ENCODE measurements at places on chromosomes 11 and 22.
A peak's percentile ranks its signal among the peaks of the same experiment; 100 is the strongest.

- no peak for DNase-seq
- H3K4me3 ChIP-seq: no peak overlapping the region
- peaks cover 21% of the 10 kb centered on the region for H3K27me3 ChIP-seq
- no peaks in the 10 kb centered on the region for H3K36me3 ChIP-seq
- no peak overlapping the region for H3K27ac ChIP-seq
- H3K4me1 ChIP-seq: no peaks in the 10 kb centered on the region
Measured at GRCh38 chr11:69159150-69159852, 3.6 kb downstream of the SMIM38 start.

- no peaks in the 10 kb centered on the region for H3K36me3 ChIP-seq
- H3K27ac ChIP-seq: no peak overlapping the region
- H3K27me3 ChIP-seq: no peaks in the 10 kb centered on the region
- no peak for DNase-seq
Measured at GRCh38 chr11:8092587-8093424, 11.8 kb downstream of the TUB start.

DNA sequence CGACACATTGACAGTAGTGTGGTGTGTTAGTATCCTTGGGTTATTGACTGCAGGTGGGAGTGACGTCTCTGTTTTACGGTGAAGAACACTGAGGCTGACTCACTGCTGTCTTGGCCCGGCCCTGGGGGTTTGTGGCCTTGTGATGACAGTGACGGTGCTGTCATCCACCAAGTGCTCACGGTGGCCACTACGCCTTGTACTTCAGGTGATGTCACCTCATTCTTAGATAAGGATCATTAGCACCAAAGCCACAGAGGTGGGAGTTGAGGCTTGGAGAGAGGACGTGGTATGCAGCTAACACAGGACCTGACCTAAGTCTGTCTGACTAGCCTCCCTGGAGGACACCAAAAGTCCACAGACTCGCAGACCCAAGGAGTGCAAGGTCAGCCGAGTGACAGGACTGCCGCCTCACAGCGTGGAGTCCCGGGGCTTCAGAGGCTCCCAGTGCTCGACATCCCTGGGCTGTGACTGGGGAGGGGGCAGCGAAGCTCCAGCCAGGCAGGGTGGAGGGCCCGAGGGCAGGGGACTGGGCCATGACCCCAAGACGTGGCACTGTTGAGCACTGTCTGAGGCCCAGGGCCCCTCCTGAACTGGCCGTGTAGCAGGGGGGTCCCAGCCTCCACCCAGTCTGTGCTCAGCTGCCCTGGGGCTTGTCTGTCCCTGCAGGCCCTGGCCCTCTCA lies 56.5 kb downstream of the NAT10 start:
- H3K36me3 ChIP-seq: no peaks in the 10 kb centered on the region
- no peak overlapping the region for H3K4me3 ChIP-seq
- H3K27ac ChIP-seq: no peak overlapping the region
- H3K4me1 ChIP-seq: peaks cover 7% of the 10 kb centered on the region
- peaks cover under 1% of the 10 kb centered on the region for H3K27me3 ChIP-seq
- no peak for DNase-seq

DNA sequence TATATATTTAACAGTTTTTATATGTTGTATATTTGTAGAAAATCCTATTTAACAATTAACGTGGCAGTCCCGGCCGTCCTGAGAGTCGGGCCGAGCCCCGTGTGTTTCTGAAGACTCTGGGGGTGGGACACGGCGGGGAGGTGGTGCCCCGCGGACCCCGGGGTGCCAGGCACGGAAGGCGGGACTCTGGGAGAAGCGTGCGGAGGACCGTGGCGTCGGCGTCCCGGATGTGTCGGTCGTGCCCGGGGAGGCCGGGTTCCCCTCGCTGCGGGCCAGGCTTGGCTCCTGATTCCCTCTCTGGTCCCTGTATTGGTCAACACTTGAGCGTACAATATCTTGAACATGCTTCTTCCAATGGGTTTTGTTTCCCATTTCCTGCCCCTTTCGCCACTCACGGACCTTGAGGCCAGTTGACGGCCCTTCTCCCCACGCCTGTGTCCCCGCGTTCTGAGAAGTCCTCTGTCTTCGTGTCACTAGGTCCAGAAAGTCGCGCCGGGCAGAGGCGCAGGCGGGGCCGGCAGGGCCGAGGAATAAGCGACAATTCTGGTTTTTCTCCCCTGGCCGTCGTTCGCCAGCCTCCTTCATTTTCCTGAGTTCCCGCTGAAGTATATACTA lies 1076.7 kb downstream of the BRD1 start:
- no peak overlapping the region for H3K27ac ChIP-seq
- no peaks in the 10 kb centered on the region for H3K36me3 ChIP-seq
- H3K4me3 ChIP-seq: no peak overlapping the region
- H3K27me3 ChIP-seq: no peaks in the 10 kb centered on the region
- DNase-seq: no peak
- H3K4me1 ChIP-seq: no peaks in the 10 kb centered on the region

GRCh38 chr11:68038718-68039525 lies at the start of gene TCIRG1:
TSS of gene TCIRG1 (plus strand) at chr11:68039025. CDS start at chr11:68041272, 2,247 bp downstream.
- peak within 1 kb of the TSS; percentile 98 for H3K27ac ChIP-seq
- peaks cover 34% of the 10 kb centered on the region for H3K4me1 ChIP-seq
- peaks cover 24% of the 10 kb centered on the region for H3K36me3 ChIP-seq
- DNase-seq: peak; percentile 26
- peak within 1 kb of the TSS; percentile 96 for H3K4me3 ChIP-seq
- no peaks in the 10 kb centered on the region for H3K27me3 ChIP-seq

DNA sequence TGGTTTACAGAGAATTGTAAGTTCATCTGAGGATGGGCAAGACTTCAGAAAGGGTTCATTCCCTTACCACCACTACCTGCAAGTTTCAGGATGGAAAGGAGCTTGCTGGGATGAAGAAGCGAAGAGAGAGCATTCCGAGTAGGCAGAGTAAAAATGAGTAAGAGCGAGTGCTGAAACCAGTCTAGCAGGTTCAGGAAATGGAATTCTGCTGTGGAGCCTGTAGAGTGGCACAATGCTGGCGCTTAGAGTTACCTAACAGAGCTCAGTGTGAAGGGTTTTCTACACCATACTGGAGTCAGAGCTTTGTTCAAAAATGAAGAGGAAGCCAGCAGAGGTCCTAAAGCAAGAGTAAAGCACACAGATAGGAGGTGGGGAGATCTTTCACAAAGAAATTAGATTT lies 179.2 kb upstream of the ZC3H12C start:
- H3K4me3 ChIP-seq: no peak overlapping the region
- no peak for DNase-seq
- H3K27ac ChIP-seq: no peak overlapping the region
- H3K4me1 ChIP-seq: no peaks in the 10 kb centered on the region

- no peaks in the 10 kb centered on the region for H3K36me3 ChIP-seq
- no peak for DNase-seq
- peaks cover 11% of the 10 kb centered on the region for H3K27me3 ChIP-seq
- no peak overlapping the region for H3K4me3 ChIP-seq
- no peak overlapping the region for H3K27ac ChIP-seq
Measured at GRCh38 chr11:27898166-27898565, 197.9 kb upstream of the BDNF start.

DNA sequence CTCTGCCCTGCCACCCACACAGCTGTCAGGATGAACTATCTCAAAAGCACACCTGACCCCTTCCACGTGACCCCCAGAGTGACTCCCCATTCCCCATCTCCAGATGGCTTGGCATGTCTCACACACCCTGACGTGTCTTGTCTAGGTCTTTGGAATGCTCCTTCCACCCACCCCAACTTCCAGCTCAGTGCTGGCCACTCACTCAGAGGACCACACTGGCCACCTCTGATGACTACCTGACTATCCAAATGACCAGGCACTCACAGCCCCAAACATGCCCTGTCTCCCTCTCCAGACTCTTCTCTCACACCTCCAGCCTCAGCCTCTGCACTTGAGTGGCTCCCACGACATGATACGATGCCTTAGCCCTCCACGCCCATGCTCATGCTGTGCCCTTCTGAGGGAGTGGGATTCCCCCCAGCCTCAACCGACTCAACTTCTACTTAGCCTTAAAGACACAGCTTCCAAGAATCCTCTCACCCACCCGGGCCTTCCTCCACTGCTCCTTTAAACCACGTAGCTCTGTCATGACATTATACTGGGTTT lies 259.4 kb downstream of the BUD13 start:
- no peak for DNase-seq
- H3K27ac ChIP-seq: no peak overlapping the region
- H3K4me3 ChIP-seq: no peak overlapping the region
- peaks cover 75% of the 10 kb centered on the region for H3K27me3 ChIP-seq
- H3K4me1 ChIP-seq: no peaks in the 10 kb centered on the region

DNA sequence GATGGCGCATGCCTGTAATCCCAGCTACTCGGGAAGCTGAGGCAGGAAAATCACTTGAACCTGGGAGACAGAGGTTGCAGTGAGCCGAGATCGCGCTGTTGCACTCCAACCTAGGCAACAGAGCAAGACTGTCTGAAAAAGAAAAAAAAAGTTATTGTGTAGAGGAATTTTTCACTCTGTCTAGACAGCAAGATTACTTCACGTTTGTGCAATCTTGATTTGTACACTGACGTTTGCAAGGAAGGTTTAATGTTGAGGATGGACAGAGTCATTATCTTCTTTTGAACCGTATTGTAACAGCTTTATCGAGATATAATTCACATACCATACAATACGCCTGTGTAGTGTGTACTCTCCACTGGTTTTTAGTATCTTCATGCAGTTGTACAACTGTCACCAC lies 3.7 kb downstream of the CTTN start:
- no peak for DNase-seq
- H3K4me3 ChIP-seq: no peak overlapping the region
- H3K27me3 ChIP-seq: peaks cover 41% of the 10 kb centered on the region

GRCh38 chr11:13261591-13262061 lies 16.0 kb upstream of the BMAL1 start:
- DNase-seq: no peak
- peaks cover 19% of the 10 kb centered on the region for H3K27me3 ChIP-seq
- peaks cover 5% of the 10 kb centered on the region for H3K4me1 ChIP-seq
- no peak overlapping the region for H3K4me3 ChIP-seq

DNA sequence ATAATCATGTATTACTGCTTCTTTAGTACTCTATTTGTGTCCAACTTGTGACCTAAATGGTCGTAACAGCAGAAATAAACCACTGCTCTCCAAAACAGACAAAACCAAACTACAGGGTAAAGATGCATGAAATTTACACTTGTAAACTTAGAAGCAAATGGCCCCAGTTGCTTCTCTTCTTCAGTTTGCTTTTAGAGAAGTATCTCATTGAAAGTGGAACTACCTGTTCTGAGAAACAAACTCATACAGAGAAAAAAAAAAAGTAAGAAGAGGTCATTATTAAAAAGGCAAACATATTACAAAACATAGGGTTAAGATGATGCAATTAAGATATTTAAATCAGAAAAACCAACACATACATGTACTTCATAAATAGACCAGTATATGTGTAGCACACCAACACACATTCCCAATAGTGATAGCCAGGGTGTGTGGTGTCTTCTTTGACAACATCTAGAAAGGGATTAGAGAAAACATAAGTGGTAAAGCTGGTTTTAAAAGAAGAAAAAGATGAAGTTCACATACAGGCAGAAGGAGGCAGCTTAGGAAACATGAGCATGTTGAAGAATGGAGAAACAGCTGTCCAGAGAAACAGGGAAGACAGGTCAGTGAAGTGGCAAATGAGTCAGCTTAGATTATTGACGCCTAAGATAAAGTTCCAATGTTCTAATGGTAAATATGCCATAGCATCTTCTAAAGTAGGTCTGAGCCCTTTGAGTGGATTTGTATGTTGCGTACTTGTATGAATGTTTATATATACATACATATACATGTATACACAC lies 844.7 kb upstream of the CCDC90B start:
- H3K4me1 ChIP-seq: no peaks in the 10 kb centered on the region
- no peaks in the 10 kb centered on the region for H3K27me3 ChIP-seq
- DNase-seq: no peak
- no peaks in the 10 kb centered on the region for H3K36me3 ChIP-seq
- no peak overlapping the region for H3K4me3 ChIP-seq
